IMR-90 (cell line): ENCODE measurements at places on chromosomes 16 and 17. TPM values are rescaled to one million over a fixed set of nuclear protein-coding genes. Genes with fewer than 3 reads are reported as not detected.
A peak's percentile ranks its signal among the peaks of the same experiment; 100 is the strongest.

GRCh38 chr16:78444-79150, 572 bp downstream of the MPG start:
- DNase-seq = peak; percentile 52

DNA sequence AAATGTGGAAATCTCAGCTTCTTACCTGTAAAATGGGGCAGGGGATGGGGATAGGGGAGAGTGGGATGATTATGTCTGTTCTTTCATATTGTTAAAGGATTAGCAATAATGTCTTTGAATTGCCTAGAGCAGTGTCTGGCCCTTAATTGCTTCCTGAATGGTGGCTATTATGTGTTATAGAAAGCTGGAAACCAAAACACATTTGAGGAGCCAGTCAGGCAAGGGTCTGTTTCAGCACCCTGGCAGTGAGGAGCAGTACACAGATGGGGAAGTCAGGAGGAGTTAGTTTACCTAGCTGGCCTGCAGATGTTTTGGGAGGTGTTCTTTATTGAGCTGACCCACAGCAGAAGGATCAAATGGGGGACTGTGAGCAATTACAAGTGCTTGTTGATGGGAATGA, 63.0 kb downstream of the NUP93 start:
- no peak for DNase-seq

GRCh38 chr17:82380860-82381702, 9.5 kb downstream of the UTS2R start:
- DNase-seq = peak; percentile 32

CCL16 gene
- not detected in 2 replicates for polyA plus RNA-seq
